ENCODE measurements at places on chromosomes 6 and 20.

DNA sequence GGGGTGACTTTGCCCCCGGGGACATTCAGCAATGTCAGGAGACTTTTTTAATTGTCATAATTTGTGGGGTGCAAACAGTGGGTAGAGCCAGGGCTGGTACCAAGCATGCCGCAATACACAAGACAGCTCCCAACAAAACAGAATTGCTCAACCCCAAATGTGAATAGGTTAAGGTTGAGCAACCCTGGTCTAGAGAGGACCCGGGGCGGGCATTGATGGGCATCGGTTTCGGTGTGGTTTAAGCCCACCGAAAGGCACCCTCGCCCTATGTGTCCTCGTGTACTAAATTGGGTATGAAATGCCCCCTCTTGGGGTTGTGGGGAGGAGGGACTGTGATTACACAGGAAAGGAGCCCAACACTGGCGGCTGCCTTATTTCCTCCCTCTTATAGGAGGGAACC lies 36.0 kb downstream of the KIAA1755 start:
- no peak for DNase-seq

- DNase-seq = no peak
These were observed 20.9 kb downstream of the ARID1B start for GRCh38 chr6:156797901-156798735.

DNA sequence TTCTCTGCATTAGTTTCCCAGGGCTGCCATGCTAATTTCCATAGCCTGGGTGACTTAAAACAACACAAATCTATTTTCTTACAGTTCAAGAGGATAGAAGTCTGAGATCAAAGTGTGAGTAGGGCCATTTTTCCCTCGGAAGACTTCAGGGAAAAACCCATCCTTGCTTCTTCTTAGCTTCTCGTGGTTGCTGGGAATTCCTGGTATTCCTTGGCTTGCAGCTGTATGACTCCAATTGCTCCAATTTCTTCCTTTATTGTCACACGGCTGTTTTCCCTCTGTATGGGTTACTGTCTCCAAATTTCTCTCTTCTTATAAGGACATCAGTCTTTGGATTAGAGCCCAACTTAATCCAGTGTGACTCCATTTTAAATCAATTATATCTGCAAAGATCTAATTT lies 128.4 kb upstream of the JAG1 start:
- no peak for DNase-seq

GRCh38 chr20:12331236-12331635 lies 413.5 kb downstream of the BTBD3 start:
- DNase-seq = no peak

DNA sequence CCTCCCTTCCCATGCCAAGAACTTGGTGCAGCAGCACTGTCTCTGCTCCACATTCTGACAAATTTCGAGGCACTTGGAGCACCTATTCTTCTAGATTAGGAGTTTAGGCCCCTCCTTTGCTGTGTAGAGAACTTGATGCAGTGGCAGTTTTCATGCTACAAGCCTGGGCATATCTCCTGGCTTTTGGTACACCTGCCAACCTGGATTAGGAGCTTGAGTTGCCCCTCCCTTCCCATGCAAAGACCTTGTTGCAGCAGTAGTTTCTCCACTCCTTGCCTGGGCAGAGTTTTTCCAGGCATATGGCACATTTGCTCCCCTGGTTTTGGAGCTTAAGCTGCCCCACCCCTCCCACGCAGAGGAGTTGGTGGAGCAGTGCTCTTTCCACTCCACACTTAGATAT lies 956.1 kb downstream of the EYS start:
- DNase-seq = no peak

DNA sequence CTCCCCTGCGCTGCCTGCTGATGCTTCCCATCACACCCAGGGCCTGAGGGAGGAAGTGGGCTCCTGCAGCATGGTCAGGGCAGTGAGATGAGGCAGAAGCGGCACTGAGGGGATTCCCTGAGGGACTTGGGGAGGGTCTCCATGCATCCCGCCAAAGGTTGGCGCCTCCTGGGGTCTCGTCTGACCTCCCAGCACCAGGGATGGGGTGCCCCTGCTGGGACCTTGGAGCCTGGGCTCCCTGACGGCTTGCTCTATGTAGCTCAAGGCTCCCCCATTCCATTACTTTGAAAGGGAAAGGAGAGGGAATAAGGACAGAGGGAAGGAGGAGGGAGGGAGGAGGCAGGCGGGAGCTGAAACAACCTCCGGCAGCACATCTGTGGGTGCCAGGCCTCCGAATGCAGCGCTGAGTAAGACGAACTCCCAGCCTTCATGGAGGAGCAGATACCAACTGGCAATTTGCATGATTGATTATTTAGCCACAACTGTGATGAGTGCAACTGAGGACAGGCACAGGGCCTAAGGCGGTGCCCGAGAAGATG lies 259.3 kb downstream of the ERMARD start:
- DNase-seq = no peak

GRCh38 chr6:165701564-165702354 lies 38.7 kb upstream of the PDE10A start:
- DNase-seq = no peak

- DNase-seq = no peak
These were observed 2.1 kb downstream of the TMEM14B start for GRCh38 chr6:10749734-10750133.

DNA sequence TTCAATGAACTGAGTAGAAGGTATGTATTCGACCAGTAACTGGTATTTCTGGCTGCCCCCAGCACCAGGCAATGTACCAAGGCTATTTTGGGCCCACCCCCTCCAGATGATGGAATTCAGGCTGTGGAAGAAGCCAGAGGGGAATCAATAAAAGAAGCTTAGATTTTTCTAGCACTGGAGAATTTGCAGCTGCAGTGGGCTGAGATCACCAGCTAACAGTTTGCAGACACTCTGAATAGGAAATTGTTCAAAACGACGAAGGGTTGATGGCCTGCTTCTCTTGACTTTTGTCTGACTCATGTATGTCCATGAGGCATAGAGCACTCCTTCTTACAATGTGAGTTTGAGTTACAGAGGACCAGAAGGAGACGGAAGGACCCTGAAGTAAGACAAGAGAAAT lies 32.4 kb upstream of the FBXO9 start:
- peak; percentile 38 for DNase-seq

DNA sequence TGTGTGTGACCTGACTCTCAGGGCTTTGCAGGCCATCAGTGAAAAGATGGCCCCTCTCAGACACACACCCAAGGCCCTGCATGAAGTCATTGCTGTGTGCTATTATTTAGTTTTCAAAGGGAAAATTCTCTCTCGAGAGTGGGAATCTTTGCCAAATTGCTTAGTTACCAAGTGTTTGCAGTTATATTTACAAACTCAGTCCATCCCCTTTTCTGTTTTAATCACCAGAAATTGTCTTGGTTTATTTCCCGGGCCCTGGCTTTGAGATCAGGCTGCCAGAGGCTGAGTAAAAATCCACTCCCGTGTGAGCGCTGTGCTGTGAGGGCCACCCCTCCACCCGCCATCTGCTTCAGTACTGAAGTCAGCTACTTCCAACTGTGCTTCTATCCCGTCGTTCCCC lies 163.1 kb downstream of the SOD2 start:
- no peak for DNase-seq

DNA sequence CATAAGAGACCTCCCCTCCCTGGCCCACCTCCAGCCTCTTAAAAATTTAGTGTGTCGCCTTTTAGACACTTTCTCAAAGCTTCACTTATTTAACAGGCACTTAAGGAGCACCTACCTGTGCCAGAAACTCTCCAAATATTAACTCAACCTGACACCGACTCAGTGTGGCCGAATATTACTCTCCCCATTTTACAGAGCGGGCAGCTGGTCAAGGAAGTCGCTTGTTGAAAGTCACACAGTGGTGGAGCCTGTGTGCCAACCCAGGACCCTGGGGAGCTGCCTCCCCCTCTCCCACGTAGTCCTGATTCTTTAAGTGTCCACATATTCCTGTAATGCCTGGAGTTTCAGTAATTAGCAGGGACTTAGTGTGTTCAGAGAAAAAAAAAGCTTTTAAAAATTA lies 1.0 kb upstream of the PMEPA1 start:
- no peak for DNase-seq

- DNase-seq = no peak
These were observed 4.1 kb downstream of the HLA-A start for GRCh38 chr6:29946223-29947076.

DNA sequence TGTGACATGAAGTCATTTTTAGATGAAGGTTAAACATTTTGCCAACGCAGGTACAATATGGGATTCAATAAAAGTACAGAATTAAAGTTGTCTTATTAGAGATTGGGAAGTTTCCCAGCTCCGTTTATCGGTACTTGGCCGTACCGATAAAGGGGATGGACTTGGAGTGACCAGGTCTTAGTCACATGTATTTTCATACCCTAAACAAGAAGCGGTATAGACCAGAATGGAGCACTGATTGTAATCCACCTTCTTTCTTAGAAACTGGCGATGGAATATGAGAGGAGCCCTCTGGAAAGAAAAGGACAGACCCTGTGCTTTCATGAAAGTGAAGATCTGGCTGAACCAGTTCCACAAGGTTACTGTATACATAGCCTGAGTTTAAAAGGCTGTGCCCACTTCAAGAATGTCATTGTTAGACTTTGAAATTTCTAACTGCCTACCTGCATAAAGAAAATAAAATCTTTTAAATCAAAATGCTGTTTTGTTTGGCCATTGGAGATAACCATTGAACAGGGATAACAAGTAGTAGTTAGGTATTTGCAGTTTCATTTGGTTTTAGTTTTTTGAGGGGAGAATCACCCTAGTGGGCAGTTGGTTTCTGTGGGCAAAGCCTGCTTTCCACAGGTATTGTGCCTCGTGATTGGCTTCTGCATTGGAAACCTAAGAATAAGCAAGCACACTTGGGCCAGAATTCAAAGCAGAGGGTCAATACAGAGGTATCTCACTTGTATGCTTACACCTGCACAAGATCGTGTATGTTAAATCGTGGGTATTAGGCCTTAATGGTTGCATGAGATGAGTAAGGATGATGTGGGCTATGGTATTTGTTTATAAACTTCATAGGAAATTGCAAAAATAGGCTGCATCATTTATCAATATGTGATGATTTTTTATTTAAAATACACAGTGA lies 11.2 kb upstream of the ZNFX1 start:
- DNase-seq = no peak

DNA sequence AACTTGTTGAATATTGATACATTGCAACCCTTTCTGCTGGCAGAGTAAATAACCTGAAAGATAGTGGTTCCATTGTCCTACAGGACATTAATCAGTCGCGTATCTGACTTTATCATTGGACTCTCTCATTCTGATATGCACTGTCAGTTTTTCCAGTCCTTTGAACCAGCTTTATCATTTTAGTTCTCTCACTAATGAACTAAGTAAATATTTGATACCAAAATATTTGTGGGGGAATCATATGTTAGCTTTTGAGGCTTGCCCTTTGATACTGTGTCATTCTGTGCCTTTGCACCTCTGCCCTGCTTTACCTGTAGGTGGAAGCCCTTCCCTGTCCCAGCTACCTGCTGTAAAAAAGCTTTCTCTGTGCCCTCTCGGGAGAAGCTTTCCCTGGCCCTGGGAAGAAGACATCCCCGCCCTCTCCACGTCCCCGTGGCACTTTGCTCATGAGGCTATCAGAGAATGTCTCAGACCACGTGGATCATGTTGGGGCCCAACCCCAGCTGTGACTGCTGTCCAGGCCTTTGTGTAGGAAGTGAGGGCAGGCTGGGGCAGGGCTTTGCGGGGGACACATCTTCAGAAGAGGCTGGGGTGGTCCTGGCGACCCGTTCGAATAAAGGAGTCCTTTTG lies 117.8 kb upstream of the NXT1 start:
- DNase-seq = no peak

DNA sequence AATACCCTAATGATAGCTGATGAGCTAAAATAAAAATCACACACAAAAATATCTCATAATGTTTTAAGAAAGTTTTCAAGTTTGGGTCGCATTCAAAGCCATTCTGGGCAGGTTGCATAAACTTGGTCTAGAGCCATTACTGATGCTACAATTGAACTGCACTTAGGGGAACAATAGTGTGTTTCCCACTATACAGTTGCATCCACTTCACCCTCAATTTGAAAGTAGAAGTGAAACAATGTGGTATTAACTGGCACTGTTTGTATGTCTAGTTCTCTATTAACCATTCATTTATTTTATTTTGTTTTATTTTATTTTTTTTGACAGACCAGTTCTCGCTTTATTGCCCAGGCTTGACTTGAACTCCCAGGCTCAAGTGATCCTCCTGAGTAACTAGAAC lies 23.0 kb upstream of the STK38 start:
- DNase-seq = no peak

DNA sequence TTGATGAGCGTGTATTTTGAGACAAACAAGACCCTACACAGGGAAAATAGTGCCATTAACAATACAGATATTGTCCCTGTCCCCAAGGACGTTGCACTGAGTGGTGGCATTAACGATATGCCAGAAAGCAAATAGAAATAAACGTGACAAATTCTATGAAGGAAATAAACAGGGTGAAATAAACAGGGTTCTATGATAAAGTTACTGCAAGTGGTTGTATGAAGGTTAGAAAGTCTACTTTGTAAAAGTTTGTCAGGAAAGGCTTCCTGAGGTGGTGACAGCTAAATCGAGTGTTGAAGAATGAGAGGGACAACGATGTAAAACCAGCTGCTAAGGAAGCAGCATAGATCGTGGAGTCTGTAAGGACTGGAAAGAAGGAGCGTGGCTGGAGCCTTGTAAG lies 380.2 kb downstream of the LAMA2 start:
- DNase-seq = no peak

DNA sequence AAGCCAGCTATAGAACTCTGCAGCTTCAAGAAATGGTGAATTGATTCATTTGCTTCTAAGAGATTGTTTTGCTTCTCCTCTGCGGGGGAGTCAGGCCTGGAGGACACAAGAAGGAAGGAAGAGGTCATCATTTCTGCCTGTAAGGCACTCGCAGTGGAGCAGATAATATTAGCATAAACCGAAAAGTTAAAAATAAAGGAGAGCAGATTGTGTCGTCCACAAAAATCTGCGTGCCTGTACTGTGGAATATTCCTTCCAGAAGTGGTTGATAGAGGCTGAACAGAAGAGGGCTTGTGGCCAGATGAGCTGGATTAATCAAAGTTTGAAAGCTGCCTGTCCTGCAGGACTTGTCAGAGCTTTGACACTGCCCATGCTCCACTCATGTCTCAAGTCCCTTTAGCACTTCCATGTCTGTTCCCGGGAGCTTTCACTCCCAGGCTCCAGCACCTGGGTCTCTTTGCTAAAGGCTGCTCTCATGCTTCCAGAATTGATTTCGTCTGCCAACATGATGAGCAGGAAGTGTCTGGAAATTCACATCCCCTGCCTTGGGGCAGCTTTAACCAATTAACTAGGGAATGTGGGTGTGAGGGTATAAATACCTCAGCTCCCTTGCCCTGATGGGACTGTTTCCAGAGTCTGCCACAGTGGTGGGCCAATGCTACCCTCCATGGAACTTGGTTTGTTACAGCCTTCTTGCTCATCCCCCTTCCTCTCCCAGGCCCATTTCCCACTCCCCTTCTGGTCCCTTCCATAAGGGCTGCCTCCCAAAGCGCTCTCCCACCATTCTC lies 65.1 kb upstream of the STX16 start:
- DNase-seq = no peak

GRCh38 chr6:13354331-13355042 lies 26.1 kb upstream of the TBC1D7 start:
- DNase-seq = no peak

DNA sequence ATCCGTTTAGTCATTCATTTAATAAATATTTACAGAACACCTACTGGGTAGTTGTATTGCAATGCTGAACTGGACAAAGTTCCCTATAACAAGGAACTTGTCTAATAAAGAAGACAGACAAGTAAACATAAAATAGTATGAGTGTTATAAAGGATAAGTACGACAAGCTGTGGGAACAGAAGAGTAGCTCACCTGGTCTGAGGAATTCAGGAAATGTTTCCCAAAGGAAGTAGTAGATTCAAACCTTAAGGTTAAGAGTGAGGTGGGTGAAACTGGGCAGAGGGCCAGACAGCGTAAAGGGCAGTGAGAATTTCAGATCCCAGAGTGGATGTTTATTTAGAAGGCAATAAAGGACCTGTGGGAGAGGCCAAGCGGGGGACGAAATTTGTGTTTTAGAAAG lies 72.3 kb upstream of the CD2AP start:
- no peak for DNase-seq

All from hippocampal formation (tissue), 2 donors.